NCI-H524 (cell line): ENCODE measurements at places on chromosomes 1 and 21.

GRCh38 chr1:52111492-52111891 is 30.4 kb upstream of the ZFYVE9 start:
- DNase-seq = no peak

GRCh38 chr21:34936371-34936789 is 112.7 kb downstream of the RUNX1 start:
- no peak for DNase-seq

DNA sequence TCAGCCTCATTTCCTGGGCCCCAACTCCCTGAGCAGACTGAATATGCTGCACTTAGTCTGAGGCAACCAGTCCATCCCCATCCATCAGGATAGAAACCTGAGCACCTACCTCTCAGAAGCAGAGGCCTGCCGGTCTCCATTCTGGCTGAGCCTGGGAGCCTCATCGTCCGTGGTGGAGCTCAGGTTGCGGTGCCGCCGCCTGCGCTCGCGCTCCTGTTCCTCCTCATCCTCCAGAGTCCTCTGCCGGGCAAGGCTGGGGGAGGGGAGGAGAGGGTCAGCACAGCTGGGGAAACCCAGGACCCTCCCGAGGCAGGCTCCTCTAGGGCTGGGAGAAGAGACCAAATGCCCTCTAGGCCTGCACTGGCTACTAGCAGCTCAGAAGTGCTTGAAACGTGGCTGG is 10.1 kb downstream of the LAD1 start:
- no peak for DNase-seq

- no peak for DNase-seq
These were observed 344.5 kb downstream of the LMX1A start for GRCh38 chr1:165011991-165012531.

- DNase-seq = no peak
These were observed 19.4 kb downstream of the RGL1 start for GRCh38 chr1:183824291-183824690.
